Activated CD4-positive, alpha-beta T cell treated with anti-CD3 and anti-CD28 coated beads, Interleukin-2, amount 50 U/mL, for 48 hours (primary cell): ENCODE measurements at places on chromosomes 5 and 9.

DNA sequence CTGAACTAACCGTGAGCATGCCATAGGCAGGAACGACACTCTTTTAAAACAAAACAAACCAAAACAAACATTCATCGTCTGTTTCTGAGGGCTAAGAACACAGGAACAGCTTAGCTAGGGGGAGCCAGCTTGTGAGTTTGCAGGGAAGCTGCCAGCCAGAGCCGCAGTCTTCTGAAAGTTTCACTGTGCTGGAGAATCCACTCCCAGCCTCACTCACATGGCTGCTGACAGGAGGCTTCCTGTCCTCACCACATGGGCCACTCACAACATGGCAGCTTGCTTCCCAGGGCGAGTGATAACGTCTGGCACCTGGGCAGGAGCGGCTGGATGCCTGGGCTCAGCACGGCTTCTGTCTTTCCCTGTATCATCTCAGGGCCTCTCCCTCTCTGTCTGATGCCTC lies 275.2 kb downstream of the MSX2 start:
- DNase-seq = no peak

DNA sequence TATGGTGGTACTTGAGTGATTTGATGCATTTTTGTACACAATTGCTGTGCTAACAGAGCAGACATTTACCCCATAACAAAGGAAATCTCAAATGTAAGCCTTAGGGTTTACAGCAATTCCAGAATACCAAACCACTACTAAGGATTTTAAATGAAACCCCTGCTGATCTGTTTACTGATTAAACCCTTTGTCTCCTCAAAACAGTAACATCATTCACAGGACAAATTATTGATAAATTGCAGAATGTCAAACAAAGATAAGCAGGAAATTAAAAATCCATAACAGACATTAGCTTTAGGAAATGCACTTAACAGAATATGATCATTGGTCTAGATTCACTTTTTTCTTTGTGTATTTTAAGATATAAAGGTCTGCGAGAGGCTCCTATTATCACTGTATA lies 1016.4 kb upstream of the DMAC1 start:
- no peak for DNase-seq

DNA sequence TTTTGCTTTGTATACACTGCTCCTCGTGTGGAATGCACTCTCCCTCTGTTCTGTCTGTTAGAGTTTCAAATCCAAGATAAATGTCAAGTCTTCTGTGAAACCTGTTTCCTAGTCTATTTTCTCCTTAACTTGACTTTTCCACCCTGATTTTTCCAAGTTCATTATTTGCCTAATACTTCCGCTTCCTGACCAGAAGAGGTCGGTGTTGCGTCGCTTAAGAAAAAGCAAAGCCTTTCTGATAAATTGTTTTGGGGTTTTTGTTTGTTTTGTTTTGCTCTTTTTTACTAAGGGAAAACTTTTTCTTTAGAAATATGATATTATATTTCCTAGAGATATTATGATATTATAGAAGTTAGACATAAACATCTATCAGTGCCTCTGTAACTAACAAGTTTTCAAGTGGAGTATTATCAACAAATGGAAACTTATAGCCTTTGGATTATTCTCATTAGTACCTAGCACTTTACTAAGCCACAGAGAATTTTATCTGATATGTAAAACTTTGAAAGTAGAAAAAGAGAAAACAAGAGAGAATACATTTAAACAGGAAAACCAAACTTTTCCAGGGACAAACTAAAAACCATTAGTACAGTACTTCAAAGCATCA lies 55.8 kb downstream of the PHAX start:
- DNase-seq = no peak

DNA sequence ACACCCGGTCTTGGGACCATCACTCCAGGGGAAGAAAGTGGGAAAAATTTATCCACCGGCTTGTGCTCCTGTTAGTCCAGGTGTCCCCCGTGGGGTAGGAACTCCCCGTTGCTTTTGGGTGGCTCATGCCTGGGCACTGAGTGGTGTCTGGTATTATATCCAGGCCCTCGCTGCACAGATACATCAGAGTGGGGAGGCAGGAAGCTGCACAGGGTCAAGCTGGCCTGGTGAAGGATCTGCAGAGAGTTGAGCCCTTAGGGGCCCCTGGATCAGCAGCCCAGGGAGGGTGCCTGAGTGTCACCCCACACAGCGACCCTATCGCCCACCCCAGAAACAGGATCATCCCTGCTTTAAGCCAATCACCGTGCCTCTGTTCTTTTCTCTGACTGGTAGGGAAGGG lies 24.4 kb upstream of the COL5A1 start:
- DNase-seq = no peak

DNA sequence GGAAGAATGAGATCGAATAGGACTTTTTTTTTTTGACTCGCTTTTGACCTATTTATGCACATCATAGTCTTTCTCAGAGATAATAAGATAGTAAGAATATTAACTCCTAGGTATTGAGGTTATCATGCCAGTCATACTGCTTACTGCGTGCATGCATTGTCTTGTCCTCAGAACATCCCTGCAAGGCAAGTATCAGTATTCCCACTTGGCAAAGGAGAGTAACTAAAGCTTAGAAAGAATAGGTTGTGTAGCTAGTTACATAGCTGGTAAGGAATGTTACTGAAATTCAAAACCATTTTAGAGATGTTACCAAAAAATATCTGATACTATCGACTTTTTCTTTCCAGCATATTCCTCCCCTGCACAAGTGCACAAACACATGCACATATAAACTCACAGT lies 296.1 kb upstream of the CLINT1 start:
- no peak for DNase-seq

DNA sequence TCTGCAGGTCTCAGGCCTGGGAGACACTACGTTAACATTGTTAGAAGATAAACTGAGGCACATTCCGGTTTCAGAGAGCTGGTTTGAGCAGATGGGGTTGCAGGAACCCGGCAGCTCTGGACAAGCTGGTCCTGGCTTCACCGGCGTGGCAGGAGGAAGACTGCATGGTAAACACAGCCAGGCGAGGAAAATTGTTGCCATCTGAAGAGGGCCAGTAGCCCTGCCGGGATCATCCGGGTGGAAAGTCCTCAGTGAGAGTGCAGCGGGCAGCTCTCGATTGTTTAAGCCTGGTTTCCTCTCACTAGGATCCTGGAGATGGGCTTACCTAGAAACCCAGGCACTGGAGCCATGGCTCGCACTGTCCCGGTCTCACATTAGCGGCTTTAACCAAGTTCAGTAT lies 226.9 kb downstream of the IRX2 start:
- DNase-seq = no peak

DNA sequence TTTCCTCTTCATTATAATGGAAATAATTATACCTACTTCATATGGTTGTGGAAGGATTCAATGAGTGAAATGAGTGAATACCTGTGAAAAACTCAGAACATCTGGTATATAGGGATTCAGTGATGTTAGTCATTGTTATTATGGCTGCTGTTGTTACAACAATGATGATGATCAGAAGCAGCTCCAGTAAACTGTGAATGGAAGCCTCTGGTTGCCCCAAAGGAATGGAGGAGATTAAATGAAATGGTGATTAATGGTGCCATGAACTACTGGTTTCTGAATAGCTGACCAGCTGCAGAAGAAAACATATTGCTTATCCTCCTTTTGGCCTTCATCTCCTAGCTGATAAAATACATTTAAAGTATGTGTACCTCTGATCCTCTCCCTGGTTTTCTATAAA lies 372.0 kb downstream of the ARHGEF28 start:
- DNase-seq = no peak

DNA sequence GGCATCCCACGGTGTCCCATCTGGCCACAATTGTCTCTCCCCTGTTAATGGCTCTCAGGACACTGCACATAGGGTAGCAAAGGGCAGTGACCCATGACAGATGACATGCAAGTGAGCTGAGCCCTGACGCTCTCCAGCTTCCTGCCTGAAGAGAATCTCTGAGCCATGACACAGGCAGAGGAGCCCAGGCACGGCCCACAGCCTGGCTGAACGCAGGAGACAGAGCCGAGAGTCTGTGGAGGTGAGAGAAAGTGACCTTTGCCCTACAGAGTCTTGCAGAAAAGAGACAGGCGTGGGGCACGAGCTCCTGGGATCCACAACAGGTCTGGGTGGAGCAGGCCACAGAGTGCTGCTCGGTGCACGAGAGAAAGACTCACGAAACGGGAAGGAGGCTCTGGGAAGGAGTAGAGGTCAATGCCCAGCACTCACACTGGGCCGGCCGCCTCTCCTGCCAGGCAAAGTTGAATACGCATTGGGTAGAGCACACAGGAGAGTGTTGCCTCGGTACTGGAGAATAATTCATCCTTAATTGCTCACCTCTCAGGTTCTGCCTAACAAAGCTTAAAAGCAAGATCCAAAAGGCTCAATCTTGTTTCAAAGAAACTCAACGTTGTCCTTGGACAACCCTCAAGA lies 90.3 kb downstream of the MRPL36 start:
- DNase-seq = no peak

- no peak for DNase-seq
Measured at GRCh38 chr5:172564883-172565282, 76.2 kb upstream of the NEURL1B start.

- no peak for DNase-seq
Measured at GRCh38 chr5:158699298-158699880, 400.3 kb downstream of the EBF1 start.

- DNase-seq = no peak
Measured at GRCh38 chr5:94175912-94176311, 434.5 kb upstream of the POU5F2 start.

GRCh38 chr9:89529243-89530035 lies 31.5 kb upstream of the SEMA4D start:
- no peak for DNase-seq

GRCh38 chr9:24459953-24460352 lies 85.7 kb downstream of the IZUMO3 start:
- no peak for DNase-seq

DNA sequence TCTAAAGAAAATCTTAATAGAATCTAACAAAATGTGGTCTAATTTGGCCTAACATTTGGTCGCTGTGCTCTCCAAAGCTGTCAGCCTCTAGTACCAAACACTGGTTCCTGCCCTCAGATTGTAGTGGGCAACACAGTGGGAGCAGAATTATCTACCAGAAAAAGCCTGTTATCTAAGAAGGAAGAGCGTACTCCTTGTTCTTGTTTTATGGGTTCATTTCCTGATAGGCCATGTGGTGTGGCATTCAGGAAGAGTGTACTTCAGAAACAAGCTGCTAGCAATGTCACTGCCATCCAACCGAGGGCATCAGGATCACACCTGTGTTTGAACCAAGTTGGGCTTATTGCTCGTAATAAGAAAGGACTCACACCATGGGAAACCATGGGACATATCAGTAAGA lies 487.9 kb upstream of the DAP start:
- DNase-seq = no peak

DNA sequence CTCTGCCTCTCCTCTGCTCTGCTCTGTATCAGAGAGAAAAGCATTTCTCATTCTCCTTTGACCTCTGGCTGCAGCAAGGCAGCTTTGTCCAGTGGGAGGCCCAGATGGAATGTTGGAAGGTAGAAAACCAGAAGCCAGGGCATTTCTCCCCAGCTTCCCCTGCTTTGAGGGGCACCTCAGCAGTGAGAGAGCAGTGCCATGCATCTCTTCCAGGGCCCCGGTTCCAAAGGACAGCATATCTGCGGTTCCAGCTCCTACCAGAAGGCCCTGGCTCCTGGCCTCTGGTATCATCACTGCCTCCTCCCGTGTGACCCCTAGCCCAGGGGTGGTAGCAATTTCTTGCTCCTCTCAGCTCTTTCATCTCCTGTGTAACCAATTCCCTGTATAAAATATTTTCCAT lies 190.8 kb downstream of the SPOCK1 start:
- no peak for DNase-seq

GRCh38 chr5:140568443-140569063 lies 3.9 kb downstream of the SLC35A4 start:
- DNase-seq = no peak

DNA sequence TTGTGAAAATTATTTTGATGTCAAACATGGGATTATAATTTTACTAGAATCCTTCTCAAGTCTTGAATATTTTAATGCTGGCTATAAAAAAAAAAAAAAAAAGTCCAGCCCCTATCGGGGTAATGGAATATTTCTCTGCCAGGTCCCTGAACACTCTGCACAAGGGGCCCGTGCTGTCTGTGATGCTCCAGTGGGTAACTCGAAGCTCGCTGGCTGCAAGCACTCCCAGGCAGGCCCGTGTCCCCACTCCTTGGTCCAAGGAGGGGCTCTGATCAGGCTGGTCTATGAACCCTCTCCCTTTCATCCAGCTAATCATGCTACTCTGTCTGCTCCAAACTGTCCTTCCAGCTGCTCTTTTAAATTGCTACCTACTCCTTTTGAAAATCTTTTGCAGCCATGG lies 180.8 kb downstream of the GAPVD1 start:
- DNase-seq = no peak

DNA sequence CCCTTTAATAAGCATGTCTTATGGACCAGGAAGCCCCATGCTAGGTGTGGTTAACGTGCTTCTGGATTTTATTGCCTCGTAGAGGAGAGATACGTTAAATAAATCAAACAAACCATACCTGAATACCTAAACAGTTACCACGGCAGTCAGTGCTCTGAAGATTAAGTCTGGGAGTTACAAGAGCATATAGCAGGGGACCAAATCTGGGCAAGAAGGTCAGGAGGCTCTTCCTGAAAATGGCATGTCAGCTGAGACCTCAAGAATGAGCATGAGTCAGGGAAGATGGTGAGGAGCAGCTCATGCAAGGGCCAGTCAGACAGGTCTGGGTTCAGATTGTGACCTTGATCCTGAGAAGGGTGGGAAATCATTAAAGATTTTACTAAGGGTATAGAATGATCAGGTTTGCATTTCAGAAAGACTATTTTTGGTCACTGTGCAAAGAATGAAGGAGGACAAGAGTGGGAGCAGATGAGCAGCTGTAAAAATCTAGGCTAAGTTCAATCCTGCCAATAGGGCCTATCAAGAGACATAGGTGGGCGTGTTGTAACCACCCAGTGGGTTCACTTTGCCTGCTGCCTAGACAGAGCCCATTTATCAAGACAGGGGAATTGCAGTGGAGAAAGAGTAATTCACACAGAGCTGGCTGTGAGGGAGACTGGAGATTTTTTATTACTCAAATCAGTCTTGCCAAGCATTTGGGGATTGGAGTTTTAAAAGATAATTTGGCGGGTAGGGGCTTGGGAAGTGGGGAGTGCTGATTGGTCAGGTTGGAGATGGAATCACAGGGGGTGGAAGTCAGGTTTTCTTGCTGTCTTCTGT lies 4.8 kb upstream of the ZNF366 start:
- DNase-seq = no peak

DNA sequence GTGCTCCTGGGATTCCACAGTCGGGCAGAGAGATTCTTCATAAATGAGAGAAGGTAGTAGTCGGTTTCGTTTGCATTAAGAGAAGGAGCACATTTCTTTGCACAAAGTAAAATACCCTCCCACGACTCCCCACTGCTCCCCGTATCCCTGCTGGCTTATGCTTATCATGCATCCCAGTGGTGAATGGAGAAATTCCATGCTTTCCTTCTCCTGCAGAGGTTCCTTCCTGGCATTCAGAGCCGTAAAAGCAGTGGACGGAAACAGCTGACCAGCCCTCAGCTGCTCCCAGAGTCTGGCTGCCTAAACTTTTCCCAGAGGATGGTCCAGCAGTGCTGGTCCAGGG lies 93.1 kb downstream of the C9orf152 start:
- no peak for DNase-seq

- DNase-seq = no peak
Measured at GRCh38 chr9:121876658-121877271, 216.3 kb downstream of the TTLL11 start.
